Left ventricle myocardium superior (tissue), 1 donor: ENCODE measurements at places on chromosomes 7 and 10. TPM values are rescaled to one million over a fixed set of nuclear protein-coding genes. Genes with fewer than 3 reads are reported as not detected.

SPDYE1 gene
- not detected for total RNA-seq

SPDYE2B gene
- total RNA-seq = not detected

FAM171A1 gene
- total RNA-seq = 11.6 TPM

FLNC gene
- 591 TPM for total RNA-seq

- no peak for DNase-seq
Observed at GRCh38 chr7:1236132-1236661, 3.5 kb downstream of the UNCX start.

GRCh38 chr7:27118580-27118979 is 12.0 kb downstream of the HOXA4 start:
- DNase-seq = no peak

DNA sequence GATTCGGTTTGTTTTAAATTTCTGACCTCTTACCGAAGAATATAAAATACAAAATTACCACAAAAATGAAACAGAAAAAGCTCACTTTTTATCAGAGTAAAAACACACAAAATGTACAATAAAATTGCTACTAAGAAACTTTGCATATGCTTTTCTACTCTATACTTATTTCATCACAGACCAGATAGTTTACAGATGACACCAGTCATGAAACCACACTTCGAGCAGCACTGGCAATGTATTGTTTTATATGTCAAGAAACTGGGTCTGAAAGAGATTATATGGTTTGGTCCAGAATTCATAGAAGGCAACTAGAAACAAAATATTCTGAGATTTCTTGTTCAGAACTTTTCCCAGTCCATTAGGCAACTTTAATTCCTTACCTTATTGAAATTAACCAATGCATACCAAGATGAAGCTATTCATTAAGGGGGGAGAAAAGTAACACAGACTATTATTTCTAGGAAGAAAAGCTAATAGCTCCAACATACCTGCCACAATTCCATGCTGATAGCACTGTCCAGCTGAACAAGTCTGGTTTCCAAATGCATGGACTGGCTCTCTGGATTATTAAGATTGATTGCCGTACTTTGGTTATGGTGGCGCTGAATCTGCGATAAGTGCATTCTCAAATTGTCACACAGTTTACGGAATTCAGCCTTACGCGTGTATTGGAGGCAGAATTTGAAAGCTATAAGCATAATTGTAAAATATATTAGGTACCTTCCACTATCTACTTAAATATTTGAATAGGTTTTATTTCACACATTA is 10.0 kb downstream of the EIF3A start:
- DNase-seq = no peak

DNA sequence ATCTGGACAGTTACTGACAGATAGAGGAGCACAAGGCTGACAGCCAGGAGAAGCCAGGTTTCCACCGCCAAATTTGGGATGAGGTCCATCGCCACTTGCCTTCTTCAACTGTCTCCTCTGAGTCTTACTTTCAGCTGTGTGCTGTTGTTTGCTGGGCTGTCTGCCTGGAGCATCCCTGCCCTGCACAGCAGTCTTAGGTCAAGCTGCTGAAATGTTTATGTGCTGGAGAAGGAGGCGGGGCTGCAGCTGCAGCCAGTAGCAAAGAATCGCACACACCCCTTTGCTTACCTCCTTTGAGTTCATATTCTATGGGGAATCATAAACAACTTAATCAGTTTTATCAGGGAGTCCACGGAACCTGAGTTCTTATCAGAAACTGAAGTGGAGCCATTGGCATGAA is 20.1 kb upstream of the CYP3A5 start:
- DNase-seq = no peak

DNA sequence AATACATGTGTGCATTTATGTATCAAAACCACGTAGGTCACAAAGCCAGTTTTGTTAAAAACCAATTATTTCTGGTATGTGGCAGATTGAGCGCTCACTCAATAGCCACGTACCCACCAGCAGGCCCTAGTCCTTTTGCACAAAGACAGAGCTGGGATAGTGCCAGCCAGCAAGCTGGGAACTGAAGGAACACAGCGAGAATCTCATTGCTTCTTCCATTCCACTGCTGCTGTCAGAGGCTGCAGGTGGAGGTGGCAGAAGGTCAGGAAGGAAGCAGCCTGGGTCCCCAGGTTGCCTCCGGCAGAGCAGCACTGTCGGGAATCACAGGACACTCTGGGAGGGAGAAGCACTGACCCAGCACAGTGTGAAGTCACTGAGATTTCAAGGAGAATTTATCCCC is 385.5 kb upstream of the PFKP start:
- no peak for DNase-seq
